ENCODE measurements at places on chromosomes 16 and 17. TPM values are rescaled to one million over a fixed set of nuclear protein-coding genes. Genes with fewer than 3 reads are reported as not detected.

GRCh38 chr16:22192261-22193062 lies 13.6 kb upstream of the EEF2K start:
- DNase-seq: peak; percentile 98

- no peak for DNase-seq
Measured at GRCh38 chr17:81815646-81815986, 11.7 kb downstream of the GCGR start.

DNA sequence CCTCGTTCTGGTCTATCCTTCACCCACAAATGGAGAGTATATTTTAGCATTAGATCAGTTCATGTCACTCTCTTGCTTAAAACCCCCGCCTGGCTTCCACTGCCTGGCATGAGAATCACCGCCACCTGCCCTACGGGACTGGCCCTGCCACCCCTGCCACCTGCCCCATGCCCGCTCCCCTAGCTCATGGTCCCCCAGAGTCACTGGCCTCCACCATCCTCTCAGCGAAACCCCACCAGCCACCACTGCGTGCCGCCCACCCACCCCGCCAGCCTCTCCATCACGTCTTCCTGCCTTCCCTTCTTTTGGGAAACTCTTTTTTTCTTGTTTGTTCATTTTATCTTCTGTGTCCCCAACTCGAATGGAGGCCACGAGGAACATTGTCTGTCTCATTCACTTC lies 982 bp upstream of the ENPP7 start:
- DNase-seq: no peak

DNA sequence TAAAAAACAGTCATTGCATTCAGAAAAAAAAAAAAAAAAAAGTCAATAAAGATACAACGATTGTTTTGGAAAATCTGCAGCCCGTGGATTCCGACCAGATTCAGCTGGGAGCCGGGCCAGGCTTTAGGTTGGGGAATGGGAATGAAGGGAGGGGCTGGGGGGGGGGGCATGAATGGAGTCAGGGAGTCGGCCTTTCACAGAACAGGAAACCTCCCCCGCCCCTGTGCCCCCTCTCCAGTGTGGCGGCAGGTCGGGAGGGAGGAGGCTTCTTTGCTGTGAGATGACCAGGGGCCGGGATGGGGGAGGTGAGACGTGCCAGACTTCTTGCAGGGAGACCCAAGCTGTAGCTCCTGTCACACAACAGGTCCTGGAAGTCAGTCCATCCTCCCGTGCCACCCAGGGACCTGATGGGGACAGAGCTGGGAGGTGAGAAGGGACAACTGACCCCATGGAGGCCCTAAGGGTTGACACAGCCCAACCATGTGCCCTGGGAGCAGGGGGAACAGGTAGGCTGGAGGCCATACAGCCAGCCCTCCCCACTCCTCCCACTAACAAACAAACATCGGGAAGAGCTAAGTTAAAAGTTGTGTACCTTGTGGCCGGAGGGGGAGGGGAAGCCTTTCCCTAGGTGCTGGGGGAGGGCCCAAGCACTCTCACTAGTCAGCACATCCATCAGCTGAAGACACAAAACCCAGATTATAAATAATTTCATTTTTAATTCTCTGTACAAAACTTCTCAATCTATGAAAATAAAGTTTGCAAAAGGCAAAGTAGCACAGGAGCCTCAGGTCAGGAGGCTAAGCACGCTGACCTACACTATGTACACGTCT lies 25.2 kb downstream of the SREBF1 start:
- DNase-seq: peak; percentile 69

DNA sequence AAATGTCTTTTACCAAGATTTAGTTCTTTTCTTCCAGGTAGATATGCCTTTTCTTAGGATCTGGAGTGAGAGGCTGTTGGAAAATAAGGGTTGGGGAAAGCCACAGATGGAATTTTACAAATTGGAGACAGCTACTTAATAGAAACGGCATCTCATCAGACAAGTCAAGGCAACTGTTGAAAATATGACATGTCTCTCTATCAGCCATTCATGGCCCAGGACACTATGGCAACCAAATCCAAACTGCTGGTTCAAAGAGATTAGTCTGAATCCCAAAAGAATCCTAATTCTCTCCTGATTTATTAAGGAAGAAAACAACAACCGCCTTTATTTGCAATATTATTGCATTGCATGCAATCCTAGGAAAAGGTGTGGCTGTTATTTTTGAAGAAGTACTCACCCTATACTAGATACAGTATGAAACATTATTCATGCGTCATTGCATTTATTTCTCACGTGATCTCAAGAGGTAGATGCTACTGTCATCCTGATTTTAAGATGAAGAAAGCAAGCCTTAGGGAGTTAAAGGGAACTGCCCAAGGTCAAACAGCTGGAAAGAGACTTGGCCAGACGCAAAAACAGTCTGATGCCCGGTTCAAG lies 12.6 kb upstream of the CEP20 start:
- DNase-seq: no peak

DNA sequence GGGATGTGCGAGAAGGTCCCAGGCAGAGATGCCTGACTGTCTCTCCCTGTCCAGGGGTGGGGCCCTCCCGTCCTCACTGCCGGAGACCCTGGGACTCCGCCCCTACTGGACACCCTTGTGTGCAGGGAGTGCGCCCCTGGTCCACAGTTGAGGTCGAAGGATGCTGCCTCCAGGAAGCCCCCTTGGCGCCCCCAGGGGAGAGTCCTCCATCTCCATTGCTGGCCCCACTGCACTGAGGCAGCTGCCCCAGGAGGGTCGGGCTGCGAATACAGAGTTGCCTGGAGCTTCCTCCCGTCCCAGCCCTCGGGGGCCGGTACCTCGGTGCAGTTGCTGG lies 26.6 kb downstream of the CTU2 start:
- DNase-seq: no peak

DNA sequence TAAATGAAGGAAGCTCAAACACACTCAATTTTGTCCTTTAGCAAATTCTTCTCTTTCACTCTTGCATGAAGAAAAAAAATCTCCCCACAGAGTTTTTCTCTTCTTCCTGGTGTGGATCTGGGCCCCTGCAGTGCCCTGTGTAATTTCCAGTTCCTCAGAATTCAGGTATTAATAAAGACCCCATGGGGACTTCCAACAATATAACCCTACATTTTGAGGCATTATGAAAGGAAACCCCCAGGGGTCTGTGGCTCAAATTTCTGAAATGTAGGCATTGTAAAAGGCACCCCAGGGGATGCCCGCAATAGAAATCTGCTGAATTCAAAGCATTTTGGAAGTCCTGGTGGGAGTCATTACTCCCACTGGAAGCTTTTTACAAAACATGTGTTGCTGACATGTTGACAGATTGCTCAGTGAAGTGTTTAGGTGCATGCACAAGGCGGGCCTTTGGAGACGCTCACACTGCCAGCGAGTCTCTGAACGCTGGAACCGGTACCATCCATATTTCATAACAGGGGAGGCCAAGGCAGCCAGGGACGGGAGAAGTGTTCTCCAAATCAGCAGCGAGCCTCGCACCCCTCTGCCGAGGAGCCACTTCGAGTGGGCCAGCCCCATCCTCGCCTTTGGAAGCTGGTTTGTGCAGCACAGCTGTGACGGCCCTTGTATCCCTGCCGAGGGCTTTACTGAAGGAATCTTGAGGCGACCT lies 154.0 kb downstream of the ZNF423 start:
- no peak for DNase-seq

GRCh38 chr16:76071690-76072089 lies 205.5 kb upstream of the CNTNAP4 start:
- no peak for DNase-seq

DNA sequence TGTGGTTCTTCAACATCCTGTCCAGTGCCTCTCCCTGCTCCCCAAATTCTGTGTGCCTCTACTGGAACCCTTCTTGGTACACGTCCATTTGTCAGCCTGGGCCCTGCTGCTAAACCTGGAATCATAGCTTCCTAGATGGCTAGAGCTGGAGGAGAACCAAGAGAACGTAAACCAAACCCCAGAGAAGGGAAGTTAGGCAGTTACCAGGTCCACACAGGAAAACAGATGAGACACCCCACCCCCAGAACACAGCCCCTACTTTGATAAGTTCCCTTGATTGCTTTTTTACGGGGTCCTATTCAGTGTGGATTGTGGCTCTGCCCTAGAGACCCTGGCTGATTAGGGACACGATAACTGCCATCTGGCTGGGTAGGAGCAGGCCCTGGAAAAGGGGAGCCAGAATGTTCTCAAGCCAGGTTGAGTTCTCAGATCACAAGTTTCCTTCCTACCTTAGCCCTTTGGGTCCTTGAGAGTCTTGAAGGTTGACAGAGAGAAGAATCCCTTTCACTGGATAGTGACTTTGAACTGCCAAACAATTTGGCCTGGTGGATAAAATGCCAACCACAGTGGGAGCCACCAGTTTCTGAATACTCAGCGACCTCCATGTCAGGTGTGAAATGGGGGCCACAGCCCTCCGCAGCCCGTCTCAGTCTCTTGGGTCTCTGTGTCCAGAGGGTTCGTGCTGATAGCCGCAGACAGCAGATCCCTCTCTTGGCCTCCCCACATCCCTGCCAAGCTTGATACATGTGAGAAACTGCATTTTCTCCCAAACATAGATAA lies 7.9 kb downstream of the TBX4 start:
- no peak for DNase-seq

- no peak for DNase-seq
Measured at GRCh38 chr16:30535106-30535776, 583 bp upstream of the ZNF747 start.

The KCNJ12 gene
- total RNA-seq: under 0.01 TPM

The TMIGD1 gene
- not detected for total RNA-seq

The TSPOAP1 gene
- total RNA-seq: 0.86 TPM

The SPATA22 gene
- total RNA-seq: 3.5 TPM

The TLCD3B gene
- total RNA-seq: not detected

The PDK2 gene
- total RNA-seq: 20.6 TPM

The MYH2 gene
- total RNA-seq: not detected

The LPO gene
- total RNA-seq: not detected

The WNT3 gene
- total RNA-seq: 0.97 TPM

The TM4SF5 gene
- total RNA-seq: not detected

The SLX1A gene
- total RNA-seq: 16.8 TPM
